Stimulated activated CD8-positive, alpha-beta memory T cell treated with anti-CD3 and anti-CD28 coated beads, Interleukin-12 subunit alpha, Interleukin-12 subunit beta, amount 100 ng/mL, for 4 hours (primary cell): ENCODE measurements at places on chromosomes 13 and 19.

DNA sequence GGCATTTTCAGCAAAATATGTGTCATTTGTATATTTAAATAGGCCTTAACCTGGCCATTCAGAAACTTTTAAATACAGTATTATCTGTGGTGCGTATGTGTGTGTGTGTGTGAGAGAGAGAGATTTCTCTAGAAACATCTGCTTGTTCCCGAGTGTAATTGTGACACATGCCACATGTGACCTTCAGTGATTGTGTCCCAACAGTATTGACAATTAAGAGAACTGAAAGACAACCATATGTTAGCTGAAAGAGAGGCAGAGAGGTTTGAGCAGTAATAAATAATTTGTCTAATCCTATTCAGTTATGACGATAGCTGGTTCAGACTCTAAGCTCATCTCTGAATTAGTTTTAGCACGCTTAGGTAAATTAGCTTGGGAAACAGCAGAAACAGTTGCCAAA, 1503.1 kb downstream of the PCDH9 start:
- DNase-seq = no peak

DNA sequence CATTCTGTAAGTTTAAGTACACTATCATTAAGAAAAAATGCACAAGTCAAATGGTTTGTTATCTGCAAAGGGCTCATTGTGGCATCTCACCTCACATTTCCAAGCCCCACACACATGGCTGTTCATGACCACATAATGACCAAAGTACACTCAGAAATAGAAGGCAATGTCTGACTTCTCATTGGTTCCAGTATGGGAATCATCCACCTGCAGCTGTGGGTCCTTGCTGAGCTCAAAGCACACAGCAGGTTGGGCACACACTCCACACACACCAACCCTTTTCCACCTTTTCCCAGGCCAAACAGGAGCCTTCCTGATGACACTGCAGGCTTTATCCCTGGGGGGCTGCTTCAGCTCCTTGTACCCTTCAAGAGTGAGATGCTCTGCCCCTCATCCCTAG, 11.8 kb downstream of the CLC start:
- no peak for DNase-seq

DNA sequence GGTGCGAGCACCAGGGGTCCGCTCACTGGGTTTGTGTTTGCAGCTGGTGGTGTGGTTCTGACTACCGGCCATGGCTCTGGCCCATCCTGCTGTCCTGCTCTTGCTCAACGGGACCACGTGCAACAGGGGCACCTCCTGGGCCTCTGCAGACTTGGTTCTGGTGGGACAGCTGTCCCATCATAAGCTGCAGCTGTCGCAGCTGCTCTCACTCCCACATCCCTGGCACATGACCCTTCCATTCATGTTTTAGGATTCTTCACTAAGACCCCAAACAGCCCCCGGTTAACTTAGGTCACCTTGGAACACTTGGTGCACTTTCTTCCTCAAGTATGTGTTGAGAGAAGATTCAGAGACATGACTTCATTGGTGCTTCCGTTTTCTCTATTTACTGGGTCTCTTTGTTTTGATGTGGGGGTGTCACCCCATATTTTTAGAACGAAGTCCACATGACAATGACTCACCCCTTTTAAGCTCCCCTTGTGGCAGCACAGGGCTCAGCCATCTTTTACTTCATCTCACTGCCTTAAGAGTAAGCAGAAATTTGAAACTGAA, 68.4 kb upstream of the ARHGEF7 start:
- DNase-seq = no peak

- DNase-seq = no peak
Measured at GRCh38 chr19:29623726-29624488, 17.8 kb downstream of the POP4 start.

DNA sequence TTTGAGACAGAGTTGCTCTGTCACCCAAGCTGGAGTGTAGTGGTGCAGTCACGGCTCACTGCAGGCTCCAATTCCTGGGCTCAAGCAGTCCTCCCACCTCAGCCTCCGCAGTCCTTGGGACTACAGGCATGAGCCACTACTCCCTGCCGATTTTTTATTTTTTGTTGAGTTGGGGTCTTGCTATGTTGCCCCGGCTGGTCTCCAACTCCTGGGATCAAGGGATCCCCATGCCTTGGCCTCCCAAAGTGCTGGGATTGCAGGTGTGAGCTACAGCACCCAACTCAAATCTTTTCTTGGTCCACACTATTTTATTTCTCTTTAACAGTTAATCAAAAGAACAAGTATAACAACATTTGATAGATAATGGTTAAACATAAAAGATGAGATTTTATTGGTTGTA, 7.5 kb downstream of the CCNE1 start:
- no peak for DNase-seq

- no peak for DNase-seq
Measured at GRCh38 chr13:44333950-44334655, 39.5 kb upstream of the SERP2 start.

DNA sequence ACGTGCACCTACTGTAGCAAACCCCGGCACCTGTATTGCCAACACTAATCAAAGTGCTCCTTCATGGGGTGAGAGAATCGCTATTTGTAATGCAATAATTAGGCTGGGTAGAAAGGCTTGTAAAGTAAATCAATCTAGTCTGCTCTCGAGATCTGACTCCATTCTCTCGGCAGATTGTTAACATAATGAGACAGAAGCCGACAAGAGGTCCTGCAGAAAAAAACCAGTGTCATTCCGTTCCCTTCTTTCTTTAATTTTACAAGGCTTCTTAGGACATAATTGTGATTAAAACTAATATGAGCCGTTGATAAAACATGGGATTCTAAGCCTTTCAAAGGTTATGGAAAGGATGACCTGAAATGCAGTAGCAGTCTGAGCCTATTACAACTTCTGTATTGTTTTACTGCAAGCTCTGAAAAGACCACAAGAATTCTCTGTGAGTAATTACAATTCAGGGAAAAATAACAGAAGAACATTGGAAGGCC, 530.0 kb downstream of the PCDH9 start:
- DNase-seq = no peak

- DNase-seq = no peak
Measured at GRCh38 chr13:112032186-112032993, 34.6 kb upstream of the SOX1 start.

GRCh38 chr19:21902571-21902970, 66.6 kb upstream of the ZNF43 start:
- DNase-seq = no peak

GRCh38 chr13:65292488-65292901, 1937.6 kb downstream of the PCDH9 start:
- DNase-seq = no peak

GRCh38 chr13:64505336-64505910, 2724.7 kb downstream of the PCDH9 start:
- DNase-seq = no peak

DNA sequence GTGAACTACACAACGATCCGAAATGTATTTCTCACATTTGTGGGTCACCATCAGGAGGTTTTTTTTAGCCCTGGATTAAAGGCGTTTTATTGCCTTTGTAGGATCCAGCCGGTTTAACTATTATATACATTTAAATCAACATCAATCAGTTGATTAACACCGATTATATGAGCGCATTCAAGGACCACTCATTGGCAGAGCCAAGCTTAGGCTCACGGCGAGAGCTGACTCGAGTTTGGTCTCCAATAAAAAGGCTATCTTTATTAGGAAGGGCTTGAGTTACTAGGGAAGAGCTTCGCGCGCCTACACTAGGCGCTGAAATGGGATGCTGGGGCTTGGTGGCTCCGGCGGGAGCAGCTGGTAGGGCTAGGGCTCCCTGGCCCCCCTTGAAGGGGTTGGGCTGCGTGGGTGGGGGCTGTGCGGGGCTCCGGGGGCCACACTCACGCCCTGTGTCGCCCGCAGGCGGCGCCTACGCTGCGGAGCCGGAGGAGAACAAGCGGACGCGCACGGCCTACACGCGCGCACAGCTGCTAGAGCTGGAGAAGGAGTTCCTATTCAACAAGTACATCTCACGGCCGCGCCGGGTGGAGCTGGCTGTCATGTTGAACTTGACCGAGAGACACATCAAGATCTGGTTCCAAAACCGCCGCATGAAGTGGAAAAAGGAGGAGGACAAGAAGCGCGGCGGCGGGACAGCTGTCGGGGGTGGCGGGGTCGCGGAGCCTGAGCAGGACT, 4.2 kb downstream of the PDX1 start:
- no peak for DNase-seq

- DNase-seq = no peak
Measured at GRCh38 chr13:104953588-104953987, 1581.9 kb downstream of the EFNB2 start.

- no peak for DNase-seq
Measured at GRCh38 chr13:40943073-40943472, 76.0 kb downstream of the ELF1 start.

- DNase-seq = no peak
Measured at GRCh38 chr19:5144545-5145179, 175.7 kb downstream of the KDM4B start.

- DNase-seq = no peak
Measured at GRCh38 chr13:106989876-106990275, 421.9 kb upstream of the ARGLU1 start.

DNA sequence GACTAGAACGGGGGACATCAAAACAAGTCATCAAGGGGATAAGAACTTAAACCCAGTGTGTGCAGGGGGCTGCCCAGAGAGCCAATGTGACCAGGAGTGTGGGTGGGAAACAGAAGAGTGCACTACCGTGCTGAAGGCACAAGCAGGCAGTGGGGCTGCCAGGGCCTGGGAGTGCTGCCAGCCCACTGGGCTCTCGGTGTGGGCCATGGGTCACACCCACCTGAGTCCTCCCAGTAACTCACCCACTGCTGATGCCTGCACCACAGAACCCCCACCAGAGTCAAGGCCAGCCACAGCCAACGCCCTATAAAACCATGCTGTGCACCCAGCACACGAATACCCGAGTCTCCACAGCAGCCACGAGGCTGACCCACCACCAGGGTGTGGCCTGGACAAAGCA, 8.5 kb downstream of the MED26 start:
- DNase-seq = no peak

- DNase-seq = no peak
Measured at GRCh38 chr19:58284199-58284598, 5.4 kb downstream of the ZNF8 start.

DNA sequence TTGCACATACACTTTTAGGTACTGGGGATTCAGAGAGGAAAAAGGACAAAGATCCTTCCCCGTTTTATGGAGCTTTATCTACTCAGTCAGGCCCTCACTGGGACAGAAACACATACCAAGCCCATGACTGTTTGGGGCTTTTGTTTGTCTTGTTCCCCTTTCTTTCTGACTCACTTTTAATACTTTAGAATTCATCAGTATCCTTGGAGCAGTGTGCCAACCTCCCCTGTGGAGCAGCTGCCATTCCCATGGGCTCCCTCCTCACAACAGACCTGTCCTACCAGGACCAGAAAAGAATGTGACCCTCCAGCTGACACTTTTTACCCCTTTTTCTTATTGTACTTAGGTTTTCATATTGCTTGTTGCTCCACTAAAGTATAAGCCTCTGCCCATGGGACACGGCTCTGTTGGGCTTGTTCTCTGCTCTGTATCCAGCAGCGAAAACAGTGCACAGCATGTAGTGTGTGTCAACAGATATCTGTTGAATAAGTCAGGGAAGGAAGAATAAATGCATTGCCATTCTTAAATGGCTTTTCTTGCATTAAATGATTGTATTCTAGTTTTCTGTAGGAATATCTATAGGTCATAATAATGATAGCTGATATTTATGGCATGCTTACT, 431.1 kb downstream of the EFNB2 start:
- no peak for DNase-seq

DNA sequence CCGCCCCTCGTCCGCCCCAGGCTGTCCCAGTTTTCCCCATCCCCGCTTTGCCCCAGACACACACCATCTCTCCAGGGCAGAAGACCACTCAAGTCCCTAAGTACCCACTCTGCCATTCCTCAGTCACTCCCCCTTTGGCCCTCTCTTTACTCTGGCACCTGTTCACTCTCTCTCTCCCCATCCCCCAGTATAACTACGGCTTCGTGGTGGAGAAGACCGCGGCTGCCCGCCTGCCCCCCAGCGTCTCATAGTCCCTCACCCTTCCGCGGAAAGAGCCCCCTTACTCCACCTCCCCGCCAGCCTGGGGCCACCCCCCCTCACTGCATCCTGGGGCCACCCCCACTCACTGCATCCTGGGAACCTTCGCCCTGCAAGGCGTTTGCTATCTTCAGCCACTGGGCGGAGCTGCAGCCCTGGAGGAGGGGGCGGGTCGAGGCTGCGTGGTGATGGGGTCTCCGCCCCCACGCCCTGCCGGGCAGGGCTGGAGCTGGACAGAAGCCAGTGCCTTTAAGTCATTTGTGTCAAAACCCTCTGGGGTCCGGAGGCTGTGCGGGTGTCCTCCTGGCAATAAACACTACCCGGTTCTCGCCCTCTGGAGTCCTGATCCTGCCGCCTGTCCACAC, 5.0 kb downstream of the MVB12A start:
- DNase-seq = no peak

DNA sequence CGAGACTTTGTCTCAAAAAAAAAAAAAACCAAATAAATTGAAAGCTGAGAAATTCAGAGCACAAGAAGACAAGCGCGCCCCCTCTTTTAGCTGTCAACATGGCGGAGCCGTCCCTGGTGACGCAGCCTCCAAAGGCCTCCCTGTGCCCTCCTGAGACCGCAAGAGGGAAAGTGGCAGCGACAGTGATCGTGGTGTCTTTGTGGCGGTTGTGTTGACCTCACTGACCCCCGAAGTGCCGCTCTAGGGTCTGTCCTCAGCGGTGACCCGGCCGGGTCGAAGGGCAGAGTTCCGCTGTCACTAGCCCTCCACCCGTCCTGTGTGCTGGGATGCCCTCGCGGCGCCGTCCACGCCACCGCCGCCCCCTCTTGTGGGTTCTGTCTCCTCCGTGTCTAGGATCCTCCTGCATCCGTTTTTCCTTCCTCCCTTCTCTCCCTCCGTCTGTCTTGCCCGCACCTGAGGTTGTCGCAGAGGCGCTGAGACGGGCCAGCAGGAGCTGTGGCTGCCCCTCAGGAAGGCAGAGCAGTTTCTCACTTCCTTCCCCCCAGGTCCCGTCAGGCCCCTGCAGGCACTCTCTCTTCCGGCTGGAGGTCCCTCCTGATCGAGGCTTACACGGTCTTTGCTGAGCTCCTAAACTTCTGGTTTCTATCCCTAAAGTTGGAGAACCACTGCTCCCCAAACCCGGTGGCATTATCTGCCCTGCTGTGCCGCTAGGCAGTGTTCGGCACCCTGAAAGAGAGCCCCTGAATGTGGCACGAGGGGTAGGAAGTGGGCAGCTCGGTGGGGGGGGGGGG, 7.2 kb downstream of the UHRF1 start:
- DNase-seq = peak; percentile 20

- peak; percentile 3 for DNase-seq
Measured at GRCh38 chr19:28500982-28501630, 711.8 kb downstream of the UQCRFS1 start.

DNA sequence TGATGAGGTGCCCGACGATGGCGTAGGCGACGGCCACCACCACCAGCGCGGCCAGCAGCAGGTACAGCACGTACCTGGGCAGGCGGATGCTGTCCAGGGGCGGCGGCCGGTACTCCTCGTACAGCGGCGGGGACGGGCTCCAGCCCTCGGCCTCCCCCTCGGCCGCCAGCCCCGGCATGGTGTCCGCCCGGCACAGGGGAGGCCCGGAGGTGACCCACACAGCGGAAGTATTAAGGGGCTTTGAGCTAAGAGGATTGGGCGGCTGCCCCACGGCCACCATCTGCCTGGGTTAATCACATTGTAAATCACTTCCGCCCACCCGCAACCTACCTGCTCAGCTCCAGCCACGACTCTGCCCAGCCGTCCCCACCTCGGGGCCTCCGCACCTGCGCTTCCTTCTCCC, at the start of gene SMIM44:
Gene SMIM44, minus strand, starts transcription at position 216 of the 403 bp plus-strand sequence. Its CDS starts 38 bp downstream, at position 178.
- DNase-seq = no peak

- no peak for DNase-seq
Measured at GRCh38 chr19:39913682-39914333, 20.6 kb downstream of the FCGBP start.

GRCh38 chr13:110477706-110478245, 83.7 kb downstream of the RAB20 start:
- DNase-seq = no peak
